Thyroid gland (tissue), 4 donors: ENCODE measurements at places on chromosomes 12 and 14. TPM values are rescaled to one million over a fixed set of nuclear protein-coding genes. Genes with fewer than 3 reads are reported as not detected.

Gene ASPG
- 22.2 TPM for total RNA-seq

DNA sequence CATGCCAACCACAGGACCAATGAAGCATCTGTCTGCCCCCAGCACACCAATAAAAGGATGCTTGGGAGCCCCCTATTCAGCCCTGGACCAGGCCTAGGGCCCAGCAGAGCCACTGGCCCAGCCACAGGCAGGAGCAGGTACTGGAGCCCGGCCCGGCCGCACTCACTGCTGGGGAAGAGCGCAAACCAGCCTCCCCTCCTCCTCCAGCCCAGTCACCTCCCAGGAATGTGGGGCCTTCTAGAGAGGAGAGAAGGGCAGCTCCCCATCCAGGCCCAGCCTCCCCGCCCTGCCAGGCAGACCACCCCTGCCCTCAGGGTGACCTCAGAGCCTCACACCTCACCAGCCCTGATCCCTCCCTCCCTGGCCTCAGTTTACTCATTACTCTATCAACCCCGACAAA is 56.2 kb downstream of the CCNK start:
- peak; percentile 72 for DNase-seq

Gene ASIC1
- total RNA-seq = 1.9 TPM

- peak; percentile 79 for DNase-seq
Measured at GRCh38 chr12:93127582-93128331, 198.7 kb upstream of the EEA1 start.

Gene TMEM260
- total RNA-seq = 43.8 TPM

DNA sequence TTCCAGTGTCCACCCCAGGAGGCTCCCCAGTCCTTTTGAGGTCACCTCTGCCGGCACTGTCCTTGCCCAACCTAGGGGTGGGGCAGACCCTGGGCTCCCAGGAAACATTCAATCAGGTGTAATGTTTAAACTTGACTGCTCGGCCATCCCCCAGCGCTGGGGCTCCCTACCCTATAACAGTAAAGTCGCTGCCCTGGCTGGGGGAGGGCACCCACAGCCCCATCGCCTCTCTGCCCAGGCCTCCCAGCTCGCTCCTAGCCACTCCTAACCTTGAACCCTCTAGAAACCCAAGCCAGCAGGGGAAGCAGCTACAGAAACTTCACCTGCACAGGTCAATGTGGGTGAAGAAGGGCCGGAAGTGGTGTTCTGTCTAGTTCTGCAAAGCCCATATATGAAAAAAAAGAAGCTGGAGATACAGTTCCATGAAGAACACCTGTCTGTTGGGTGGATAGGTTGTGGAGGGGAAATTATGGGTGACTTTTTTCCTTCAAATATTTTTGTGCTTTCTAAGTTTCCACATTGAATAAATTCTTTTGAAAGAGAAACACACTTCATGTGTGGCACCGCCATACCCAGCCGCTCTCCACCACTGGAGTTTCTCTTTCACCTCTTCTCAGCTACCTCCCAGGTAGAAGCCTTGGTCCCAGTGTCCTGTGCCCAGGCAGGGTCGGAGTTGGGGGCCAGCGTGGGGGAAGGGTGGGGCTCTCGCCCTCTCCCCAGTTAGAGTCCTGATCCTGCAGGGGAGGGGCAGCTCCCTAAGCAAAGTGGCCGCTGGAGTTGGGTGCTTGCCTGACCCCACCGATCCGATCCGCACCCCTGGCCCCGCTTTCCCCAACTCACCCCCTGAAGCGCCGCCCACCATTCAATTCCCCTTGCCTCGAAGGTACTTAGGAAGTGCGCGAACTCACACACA is 1.1 kb downstream of the CLMN start:
- peak; percentile 37 for DNase-seq

Gene IGFBP6
- 76.6 TPM for total RNA-seq

DNA sequence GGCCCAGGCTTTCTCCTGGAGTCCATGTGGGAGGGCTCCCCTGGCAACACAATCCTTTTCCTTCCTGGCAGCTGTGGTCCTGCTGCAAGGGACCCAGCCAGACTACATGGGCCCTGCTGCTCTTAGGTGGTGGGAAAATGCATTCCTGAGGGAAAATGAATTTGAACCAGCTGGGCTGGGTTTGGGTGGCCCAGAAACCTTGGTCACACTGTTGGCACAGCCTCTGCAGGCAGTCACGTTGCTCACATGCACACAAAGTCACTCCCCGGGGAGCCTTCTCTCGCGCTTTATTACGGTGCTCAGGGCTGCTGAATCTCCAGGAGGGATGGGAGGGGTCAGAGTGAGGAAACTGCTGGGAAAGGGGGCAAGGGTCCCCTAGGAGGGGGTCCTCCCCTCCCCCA is 17.2 kb downstream of the PLEKHG3 start:
- DNase-seq = peak; percentile 72

GRCh38 chr14:20667957-20668356 is 16.4 kb upstream of the RNASE4 start:
- DNase-seq = no peak

Gene ORAI1
- total RNA-seq = 27.1 TPM

- DNase-seq = peak; percentile 50
Measured at GRCh38 chr14:67413806-67414769, 2.1 kb upstream of the PLEK2 start.

GRCh38 chr12:87853448-87854003 is 175.7 kb downstream of the C12orf50 start:
- DNase-seq = no peak

Gene RND1
- total RNA-seq = 1.9 TPM

Gene RERG
- total RNA-seq = 2.7 TPM

Gene PCED1B
- total RNA-seq = 1.0 TPM

- DNase-seq = peak; percentile 91
Measured at GRCh38 chr12:127165567-127166392, 1101.2 kb upstream of the TMEM132C start.

DNA sequence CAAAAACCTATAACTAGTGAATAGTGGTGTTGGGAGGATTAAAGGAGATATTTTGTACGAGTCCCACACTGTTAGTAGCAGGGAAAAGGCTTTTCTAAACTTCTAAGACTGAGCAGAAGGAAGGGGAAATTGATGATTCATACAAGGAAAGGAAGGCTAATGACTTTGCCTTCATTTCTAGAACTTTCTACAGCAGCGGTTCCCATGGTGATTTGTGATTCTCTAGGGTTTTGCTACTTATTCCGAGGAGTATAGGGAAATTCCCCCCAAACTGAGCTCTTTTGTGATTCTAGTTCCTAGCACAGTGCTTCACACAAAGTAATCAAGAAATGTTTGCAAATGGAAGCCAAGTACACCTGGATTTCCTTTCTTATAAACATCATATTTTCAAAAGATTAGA is 23.8 kb upstream of the PWP1 start:
- DNase-seq = no peak

Gene TRHDE
- total RNA-seq = 0.33 TPM
